ENCODE measurements at places on chromosomes 5 and 9.

- DNase-seq = no peak
Observed at GRCh38 chr9:137604345-137605086, 970 bp upstream of the ARRDC1 start.

- DNase-seq = no peak
Observed at GRCh38 chr9:98107926-98108325, 11.1 kb downstream of the TRIM14 start.

GRCh38 chr9:22203371-22204138 lies 194.4 kb upstream of the CDKN2B start:
- no peak for DNase-seq

GRCh38 chr9:109440117-109440515 lies 58.0 kb downstream of the PTPN3 start:
- no peak for DNase-seq

DNA sequence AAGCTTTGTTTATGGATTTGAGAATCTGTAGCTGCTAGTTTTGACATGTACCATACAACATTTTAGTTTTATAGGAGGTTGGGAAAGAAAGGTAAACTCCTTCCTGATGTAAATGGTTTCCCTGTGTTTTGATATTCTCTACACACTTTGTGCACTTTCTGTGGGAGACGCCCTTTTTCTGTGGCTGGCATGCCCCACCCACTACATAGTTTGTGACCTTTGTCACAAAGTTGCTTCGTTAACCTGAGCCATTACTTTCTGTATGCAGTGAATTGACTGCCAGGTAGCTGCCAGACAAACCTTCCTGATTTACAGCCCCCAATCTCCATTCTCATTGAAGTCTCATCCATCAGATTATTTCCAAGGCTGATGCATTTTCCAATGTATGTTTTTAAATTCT lies 90.6 kb downstream of the NLN start:
- no peak for DNase-seq

- no peak for DNase-seq
Observed at GRCh38 chr5:137876101-137876500, 8.4 kb downstream of the MYOT start.

- DNase-seq = no peak
Observed at GRCh38 chr9:71270554-71270953, 149.1 kb upstream of the TRPM3 start.

- DNase-seq = no peak
Observed at GRCh38 chr5:16659536-16659935, 42.7 kb upstream of the RETREG1 start.

DNA sequence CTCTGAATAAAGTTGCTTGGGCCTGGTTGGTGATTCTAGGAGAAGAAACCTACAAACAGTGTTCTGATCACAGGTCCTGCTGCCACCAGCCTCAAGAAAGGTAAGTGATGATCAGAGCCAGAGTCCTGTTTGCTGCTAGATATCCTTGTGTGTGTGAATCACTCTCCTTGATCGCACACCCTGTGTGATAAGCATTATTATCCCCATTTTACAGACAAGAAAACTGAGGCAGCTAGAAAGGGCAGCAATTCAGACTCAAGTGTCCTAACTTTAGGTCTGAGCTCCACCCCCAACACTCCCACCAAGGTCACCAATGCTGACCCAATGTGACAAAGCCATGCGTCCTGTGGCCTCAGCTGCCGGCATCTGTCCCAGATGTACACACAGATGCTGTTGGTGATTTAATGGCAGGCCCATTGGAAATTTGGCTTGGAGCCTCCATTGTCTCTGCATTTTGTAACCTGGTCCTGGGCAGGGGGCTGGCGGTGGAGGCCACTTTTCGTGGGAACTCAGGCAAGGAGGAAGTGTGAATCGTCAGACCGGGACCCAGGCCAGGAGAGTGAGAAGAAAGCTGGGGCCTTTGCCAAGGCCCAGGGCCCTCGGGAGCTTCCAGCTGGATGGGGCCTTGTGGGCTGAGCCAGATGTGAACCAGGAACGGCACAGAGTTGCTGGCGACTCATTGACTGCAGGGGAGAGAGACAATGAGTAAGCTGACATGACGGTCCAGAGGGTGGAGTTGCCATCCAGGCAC lies 29.8 kb upstream of the GGTA1 start:
- DNase-seq = no peak

- DNase-seq = no peak
Observed at GRCh38 chr5:83924171-83924570, 203.5 kb upstream of the HAPLN1 start.

DNA sequence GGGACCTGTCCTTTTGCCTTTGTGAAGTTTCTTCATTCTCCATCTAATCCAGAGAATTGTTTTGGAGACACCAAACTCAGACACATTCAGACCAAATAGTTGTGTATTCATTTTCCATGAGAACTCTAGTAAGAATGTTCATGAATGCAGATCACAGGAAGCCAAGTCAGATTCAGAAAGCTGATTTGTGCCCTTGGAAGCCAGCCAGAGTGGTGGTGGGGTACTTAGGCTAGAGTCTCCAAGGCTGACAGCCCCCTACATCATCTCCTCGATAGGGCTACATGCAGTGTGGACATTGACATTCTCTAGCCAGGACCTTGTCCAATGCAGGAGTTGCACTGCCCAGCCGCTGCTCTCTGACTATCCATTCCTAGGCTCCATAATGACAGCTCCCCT lies 137.6 kb downstream of the UGCG start:
- DNase-seq = no peak

- no peak for DNase-seq
Observed at GRCh38 chr9:136278221-136278620, 25.7 kb downstream of the CCDC187 start.

GRCh38 chr5:118017536-118017935 lies 970.8 kb downstream of the DTWD2 start:
- no peak for DNase-seq

GRCh38 chr5:162256711-162257110 lies 189.1 kb downstream of the GABRG2 start:
- DNase-seq = no peak

DNA sequence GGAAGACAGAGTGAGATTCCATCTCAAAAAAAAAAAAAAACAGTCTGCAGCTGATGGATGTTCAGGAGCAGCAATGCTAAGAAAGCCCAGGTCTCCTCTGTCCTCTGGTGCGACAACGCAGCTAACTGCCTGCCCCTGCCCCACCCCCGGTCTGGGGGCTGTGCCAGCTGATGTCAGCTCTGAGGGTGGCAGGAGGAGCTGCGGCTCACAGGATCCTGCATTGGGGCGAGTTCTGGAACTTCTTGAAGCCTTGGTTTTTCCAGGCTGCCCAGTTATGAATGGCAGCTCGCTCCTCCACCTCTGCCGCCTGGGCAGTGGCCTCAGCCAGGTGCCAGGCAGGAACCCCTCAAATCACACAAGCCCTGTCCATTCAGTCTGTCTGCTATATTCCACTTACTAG lies 113.5 kb downstream of the ROR2 start:
- no peak for DNase-seq

- DNase-seq = no peak
Observed at GRCh38 chr5:10235350-10235749, 14.3 kb downstream of the ATPSCKMT start.

- DNase-seq = no peak
Observed at GRCh38 chr5:15515229-15515628, 15.2 kb downstream of the FBXL7 start.

DNA sequence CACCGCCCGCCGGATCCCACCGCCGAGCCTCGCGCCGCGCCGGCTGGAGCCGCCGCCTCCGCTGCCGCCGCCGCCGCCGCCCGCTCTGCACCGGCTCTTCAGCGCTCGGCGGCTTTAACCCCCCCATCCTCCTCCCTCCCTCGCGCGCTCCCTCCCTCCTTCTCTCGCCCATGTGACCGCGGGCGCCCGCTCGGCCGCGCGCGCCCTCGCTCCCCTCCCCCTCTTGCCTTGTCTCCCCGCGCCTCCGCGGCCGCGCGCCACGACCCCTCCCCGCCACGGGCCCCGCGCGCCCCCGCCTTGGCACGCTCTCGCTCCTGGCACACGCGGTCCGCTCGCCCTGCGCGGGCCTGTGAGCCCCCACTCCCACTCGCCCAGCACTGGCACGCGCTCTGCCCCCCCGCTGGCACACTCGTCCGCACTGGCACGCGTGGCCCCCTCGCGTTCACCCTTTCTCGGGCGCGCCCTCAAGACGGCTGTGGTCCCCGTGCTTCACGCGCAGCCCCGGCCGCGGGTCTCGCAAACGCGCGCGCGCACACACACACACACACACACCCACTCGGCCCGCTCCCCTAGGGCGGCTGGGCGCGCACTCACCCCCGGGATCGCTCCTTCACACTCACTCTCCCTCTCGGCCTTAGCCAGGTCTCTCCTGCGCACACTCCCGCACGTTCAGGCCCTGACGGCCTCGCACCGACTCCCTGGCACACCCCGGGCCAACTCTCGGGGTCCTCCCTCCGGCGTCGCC lies at the start of gene CNTFR:
Gene CNTFR, minus strand, starts transcription at position 89 of the 745 bp plus-strand sequence. CDS start 20,743 bp downstream, outside the sequence.
- no peak for DNase-seq

- DNase-seq = peak; percentile 51
Observed at GRCh38 chr5:56829137-56829908, 14.0 kb downstream of the MAP3K1 start.

GRCh38 chr9:92151691-92152393 lies 36.6 kb upstream of the SPTLC1 start:
- no peak for DNase-seq

DNA sequence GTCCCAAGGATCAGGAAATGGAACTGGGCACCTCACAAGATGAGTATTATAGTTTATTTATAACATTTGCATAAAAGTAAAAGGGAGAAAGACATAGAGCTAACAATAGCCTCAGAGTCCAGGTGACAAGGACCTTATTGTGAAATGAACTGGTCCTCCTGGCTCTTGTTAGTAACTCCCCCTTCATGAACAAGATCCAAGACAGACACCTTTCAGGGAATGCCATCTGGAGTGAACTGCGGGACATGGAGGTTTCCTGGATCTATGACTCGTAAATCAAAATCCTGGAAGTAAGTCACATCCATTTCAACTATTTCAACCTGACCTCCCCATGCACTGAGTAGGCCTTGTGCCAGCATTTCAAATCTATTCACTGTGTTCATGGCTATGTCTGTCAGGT lies 129.5 kb upstream of the GAS1 start:
- DNase-seq = no peak

All from activated T-helper 1 cell treated with anti-CD3 and anti-CD28 coated beads, Interleukin-2, amount 50 U/mL, for 16 hours (primary cell).